Purkinje cell (primary cell): ENCODE measurements at places on chromosomes 2 and 18. TPM values are rescaled to one million over a fixed set of nuclear protein-coding genes. Genes with fewer than 3 reads are reported as not detected.

Gene FAM228A
- polyA plus RNA-seq = 2.0 and 2.6 TPM in 2 replicates

Gene TTR
- not detected in 2 replicates for polyA plus RNA-seq

Gene KCNG3
- polyA plus RNA-seq = 0.15 TPM in 1 of 2 replicates, not detected in the other

Gene GPR75
- 1.1 and 1.5 TPM in 2 replicates for polyA plus RNA-seq

Gene SKOR2
- 10.3 and 17.7 TPM in 2 replicates for polyA plus RNA-seq

Gene SGPP2
- polyA plus RNA-seq = 3.1 and 3.2 TPM in 2 replicates

Gene STARD6
- polyA plus RNA-seq = not detected in 2 replicates

Gene REG1B
- polyA plus RNA-seq = not detected in 2 replicates

Gene CDH19
- polyA plus RNA-seq = 0.13 TPM in 1 of 2 replicates, not detected in the other

Gene PTCD3
- polyA plus RNA-seq = 45.5 and 71.8 TPM in 2 replicates
